Stimulated activated CD4-positive, alpha-beta T cell treated with anti-CD3 and anti-CD28 coated beads, Interleukin-1b, Interleukin-23, amount 100 ng/mL, for 1 hour (primary cell): ENCODE measurements at places on chromosomes 4 and X.

- no peak for DNase-seq
Measured at GRCh38 chr4:144104509-144105130, 35.9 kb downstream of the GYPA start.

DNA sequence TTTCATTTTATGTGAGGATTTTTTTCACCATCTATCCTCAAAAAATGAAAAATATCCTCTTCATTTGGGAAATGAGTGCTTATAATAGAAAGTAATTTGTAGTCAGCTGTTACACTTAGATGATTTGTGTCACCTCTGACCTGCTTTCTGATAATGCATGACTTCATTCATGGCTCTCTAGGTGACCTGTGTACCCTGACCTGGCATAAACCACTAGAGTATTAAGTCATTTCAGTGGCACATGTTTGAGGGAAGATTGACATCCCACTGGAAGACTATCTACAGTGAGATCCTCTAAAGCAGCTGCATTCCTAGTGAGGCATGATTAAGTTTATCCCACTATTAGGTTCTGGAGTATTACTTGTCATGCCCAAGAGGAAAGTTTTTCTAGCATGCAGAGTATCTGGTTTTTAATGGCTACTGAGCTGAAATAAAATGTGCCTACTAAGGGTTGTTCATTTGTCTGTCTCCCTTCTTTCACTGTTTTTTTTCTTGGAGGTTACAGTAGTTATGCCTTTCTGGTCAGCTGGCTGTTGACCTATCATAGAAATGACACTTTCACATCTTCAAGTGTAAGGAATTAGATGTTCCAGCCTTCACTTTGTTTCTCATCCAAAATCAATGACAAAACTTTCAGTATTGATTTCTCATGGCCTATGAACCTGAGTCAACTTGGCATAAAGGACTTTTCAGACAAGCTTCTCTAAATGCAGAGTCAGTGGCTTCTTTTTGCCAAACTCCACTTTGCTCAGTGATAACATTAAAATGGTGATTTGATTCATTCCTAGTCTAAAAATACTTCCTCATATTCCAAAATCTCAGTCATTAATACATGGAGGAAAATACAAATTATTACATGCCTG is 33.1 kb downstream of the TET2 start:
- DNase-seq = no peak

DNA sequence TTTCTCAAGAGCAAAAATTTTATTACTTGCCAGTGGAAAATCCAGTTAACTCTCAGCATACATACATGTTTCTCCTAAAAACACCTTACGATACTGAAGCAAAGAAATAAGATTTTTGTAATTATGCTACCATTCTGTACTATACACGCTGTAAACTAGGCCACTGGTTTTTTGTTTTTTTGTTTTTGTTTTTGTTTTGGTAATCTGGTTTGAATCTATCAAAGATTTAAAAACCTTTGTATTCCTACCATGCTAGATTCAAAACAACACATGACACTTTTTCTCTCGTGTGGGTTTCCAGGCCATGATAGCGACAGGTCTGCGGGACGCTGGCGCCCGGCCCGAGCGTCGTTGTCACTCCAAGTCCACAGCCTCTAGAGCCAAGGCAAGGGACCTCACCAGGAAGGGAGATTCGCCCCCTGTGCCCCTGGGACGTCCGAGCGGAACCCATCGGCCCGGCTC is 723 bp downstream of the TMEM192 start:
- DNase-seq = no peak

- no peak for DNase-seq
Measured at GRCh38 chrX:118353081-118353850, 7.4 kb downstream of the WDR44 start.

DNA sequence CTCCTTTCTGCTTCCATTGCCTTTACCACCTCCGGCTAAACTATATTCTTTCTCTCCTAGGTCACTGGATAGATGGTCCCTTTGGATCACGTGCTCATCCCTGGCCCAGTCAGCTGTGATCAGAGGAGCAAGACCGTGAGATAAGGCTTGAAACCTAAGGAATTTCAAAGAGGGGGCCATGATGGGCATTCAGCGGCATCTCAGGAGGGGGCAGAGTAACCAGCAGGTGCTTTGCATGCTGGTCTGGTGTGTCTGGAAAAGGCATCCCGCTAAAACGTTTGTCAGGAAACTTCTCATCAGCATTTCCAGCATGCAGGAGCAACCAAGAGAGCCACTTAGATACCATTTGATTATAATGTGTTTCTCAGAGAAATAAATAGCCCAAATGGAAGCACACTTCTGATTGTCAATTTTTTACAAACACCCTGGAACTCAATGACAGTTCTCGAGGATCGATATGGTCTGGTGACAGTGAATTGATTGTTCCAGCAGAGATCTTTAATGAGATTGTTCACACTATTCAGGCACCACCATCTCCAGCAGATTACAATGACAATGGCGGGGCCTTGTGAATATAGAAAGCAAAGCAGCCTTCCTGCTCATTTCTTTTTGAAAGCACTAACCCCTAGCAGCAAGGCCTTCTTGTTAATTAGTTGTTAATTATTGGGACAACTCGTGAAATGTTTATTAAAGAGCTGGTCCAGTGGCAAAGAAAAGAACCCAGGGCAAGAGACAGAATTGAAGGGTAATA is 327.1 kb downstream of the PTTG2 start:
- DNase-seq = no peak

GRCh38 chr4:124266721-124267120 is 445.8 kb downstream of the ANKRD50 start:
- no peak for DNase-seq

DNA sequence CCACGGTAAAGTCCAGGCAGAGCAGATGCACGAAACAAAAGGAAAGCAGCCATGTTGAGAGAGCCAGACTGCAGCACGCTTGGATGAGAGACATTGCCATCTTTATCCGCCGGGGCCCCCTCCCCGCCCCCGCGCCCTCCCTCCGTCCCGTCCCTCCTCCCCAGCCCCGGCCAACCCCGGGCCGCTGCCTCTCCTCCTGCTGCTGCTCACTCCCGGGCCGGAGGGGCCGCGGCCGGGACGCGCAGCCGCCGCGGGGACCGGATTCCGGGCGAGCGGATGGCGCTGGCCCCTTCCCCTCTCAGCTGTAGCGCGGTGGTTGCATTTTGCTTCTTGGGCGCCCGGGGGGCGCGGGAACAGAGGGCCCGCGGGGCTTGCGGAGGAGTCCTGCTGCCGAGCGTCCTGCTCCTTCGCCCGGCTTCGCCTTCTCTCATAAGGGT is 542 bp downstream of the RNF150 start:
- no peak for DNase-seq

DNA sequence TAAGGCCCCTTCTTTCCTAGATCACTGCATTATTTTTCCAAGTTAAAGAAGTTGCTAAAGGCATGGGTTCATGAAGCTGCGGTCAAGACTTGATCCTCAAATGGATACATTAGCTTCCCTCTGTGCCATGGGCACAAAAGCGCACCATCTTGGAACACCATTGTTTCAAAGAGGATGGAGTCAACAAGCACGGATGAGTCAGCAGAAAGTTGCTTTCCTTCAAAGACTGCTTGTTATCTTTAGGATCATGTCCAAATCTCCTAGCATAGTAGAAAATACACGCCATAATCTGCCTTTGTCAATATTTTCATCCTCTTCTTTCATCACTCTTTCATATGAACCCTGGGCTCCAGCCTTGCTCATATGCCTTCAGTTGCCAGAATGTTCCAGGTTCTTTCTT is 226.8 kb upstream of the GATB start:
- DNase-seq = no peak

DNA sequence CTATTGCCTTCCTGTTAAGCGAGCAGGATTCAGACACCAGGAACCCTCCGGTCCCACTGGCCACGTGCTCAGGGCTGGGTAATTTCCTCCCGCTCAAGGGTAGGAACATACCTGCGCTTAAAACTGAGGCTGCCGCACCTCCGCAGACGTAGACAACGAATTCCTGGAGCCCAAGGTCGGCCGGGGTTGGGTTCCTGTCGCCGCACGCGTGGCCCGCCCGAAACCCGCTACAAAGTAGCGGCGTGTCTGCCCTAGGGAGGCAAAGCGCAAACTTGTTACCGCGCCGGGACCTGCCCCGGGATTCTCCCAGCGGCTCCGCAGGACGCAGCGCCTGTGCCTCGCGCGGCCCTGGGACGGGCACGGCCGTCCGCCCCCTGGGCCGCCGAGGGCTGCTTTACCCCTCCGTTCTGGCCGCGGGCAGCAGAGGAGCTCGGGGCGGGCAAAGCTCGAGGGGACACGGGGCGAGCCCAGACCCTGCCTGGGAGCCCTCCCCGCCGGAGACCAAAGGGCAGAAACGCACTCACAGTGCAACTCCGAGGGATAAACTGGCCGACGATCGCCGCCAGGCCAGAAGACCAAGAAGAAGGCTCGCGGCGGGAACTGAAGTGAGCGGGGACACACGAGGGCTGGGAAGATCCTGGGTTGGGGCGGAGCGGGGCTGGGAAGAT is at the start of gene ERVMER34-1:
TSS of gene ERVMER34-1 (minus strand) at position 607 of the 668 bp plus-strand sequence. CDS start 5,905 bp downstream, outside the sequence.
- DNase-seq = no peak

GRCh38 chrX:78747971-78748370 is 451 bp downstream of the LPAR4 start:
- DNase-seq = no peak

DNA sequence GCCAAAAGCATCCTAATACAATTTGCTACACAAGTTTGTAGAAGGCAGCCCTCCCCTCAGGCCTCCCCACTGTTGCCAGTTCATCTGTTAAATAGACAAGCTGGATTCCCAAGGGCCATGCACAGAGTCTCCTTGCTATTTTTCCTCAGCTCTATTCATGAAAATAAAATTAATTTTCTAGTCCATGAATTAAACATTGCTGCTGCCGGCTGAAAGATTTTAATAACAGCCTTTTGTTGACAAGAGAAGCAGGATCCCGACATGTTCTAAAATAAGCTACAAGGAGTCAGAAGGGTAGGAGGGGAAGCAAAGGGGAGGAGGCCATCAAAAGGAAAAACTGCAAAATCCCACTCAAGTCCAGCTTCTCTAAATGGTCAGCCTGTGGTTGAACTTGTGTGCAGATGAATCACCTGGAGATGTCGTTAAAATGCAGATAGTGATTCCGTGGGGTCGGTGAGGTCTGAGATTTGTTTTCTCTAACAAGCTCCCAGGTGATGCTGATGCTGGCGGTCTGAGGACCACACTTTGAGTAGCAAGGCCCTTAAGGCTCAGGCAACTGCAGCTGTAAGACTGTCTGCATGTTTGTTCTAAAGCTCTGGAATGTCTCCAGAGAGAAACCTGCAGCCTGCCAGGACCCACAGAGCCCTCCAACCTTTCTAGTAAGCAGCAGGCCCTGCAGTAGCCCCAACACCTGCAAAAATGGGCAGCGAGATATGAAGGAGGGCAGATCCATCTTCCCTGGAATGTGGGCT is 9.4 kb downstream of the SCD5 start:
- DNase-seq = no peak

- DNase-seq = no peak
Measured at GRCh38 chr4:146275370-146275769, 61.0 kb downstream of the REELD1 start.

- DNase-seq = no peak
Measured at GRCh38 chr4:1202526-1203011, 30.2 kb upstream of the SPON2 start.

DNA sequence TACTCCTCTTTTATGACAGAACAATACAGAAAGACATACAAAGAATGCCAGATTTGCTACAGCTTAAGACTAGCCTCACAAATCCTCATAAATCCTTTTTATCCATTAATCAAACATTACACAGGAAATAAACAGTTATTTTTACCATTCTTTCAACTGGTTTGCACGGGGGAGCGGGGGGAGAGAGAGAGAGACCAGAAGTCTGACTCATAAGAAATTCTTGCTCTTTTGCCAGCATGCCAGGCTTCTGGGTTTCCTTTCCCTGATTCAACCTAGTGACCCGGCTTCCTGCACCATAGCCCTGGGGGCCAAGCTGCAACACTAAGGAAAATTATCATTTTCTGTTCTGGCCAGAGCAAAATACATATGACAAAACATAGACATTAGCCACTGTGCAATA is 6.8 kb upstream of the RRAGB start:
- no peak for DNase-seq

DNA sequence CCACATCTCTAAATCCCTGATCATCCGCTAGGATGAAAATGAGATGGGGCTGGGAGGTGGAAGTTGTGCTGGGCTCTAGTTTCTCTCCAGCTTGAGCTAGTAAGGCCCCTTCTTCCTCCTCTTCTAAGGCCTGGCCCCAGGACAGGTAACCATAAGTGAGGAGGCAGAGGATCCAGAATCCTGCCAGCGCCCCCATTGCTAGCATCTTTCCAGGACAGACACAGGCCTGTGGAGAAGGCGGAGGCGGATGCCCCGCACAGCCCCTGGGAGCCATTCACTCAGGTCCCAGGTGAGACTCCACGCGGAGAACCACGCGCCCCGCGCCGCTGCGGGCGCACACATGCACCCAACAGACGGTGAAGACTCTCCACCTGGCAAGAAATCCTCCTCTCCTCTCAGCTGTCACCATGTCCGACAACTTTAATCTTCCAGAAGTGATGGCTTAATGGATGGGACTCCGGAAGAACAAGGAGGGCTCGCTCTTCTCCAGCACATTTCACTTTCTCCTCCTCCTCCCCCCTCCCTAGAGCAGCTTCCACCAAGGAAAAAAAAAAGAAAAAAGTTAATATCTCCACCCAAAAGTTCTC is 793 bp downstream of the ARSJ start:
- no peak for DNase-seq

DNA sequence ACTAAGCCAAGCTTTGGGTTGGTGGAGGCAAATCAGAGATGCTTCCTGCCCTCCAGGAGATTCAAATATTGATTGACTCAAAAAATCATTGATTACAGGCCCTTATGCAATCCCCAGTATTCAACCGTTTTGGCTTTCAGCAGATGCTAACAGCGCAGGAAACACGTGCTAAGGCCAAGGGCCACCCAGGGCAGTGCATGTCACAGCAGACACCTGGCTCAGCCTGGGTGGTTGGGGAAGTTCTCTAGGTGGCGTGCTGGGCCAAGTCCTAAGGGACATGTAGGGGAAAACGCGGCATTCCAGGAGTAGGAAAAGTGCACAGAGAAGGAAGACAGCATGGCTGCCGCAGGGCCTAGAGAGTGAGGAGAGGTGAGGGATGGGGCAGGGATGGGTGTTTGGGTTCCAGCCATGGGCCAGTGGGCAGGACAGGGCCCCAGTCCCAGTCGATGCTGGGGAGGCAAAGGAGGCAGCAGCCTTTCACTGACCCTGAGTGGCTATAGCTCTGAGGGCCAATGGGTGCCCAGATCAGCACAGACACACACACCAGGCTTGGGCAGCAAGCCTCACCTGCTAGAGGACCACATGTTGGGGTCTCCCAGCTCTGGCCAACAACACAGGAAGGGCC is 239.1 kb downstream of the EVC2 start:
- no peak for DNase-seq

- no peak for DNase-seq
Measured at GRCh38 chr4:6576512-6576911, 1.5 kb downstream of the MAN2B2 start.

DNA sequence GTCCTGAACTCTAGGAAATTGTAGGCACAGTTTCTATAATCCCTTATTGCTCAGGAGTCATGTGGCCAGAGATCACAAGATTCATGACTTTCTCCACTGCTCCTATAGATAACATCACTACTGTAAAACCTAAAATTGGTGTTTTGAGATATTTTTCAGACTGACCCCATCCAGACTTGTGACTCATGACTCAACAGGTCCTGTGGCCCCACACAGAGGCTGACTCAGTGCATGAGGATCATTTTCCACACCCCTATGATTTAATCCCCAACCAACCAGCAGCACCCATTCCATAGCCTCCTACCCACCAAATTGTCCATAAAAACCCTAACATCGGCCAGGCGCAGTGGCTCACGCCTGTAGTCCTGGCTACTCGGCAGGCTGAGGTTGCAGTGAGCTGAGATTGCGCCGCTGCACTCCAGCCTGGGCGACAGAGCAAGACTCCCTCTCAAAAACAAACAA is 13.2 kb upstream of the XIAP start:
- DNase-seq = no peak
